ENCODE measurements at places on chromosomes 4 and X.

DNA sequence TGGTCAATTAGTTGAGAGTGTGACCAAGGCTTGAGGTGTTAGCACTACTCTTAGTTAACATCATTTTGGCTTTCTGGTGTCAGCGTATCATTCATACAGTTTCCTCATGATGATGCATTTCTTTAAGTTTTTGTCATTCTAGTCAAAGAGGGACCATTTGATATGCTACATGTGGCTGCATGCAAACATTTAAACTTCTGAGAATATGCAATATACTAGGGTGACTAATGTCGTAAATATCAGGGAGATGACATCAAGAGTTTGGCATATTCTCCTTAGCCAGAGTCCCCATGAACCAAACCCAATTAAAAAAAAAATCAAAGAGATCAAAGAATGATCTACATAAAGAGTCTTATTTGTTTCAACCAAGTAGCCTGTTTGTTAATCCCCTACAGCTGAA is 537.4 kb upstream of the PCDH7 start:
- no peak for DNase-seq

DNA sequence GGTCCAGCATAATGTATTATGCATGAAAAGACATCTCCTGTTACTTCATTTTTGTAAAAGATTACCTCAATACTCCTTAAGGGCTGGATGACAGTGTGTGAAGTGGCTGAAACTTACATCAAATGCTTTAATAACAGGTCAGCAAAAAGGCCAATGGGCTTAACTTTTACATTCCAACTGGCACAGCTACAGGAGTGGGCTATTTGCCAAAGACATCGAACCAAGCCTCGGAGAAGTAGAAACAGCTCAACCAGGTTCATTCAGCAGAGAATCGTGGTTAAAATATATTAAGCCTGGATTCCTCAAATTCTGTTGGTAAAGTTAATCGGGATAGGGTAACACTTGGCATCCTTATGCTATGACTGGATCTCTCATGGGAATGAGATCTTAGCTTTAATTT is 639.7 kb downstream of the TRIML1 start:
- DNase-seq: no peak

GRCh38 chrX:9728261-9728660 is 37.4 kb downstream of the GPR143 start:
- no peak for DNase-seq

GRCh38 chr4:186820391-186820891 is 96.8 kb upstream of the FAT1 start:
- DNase-seq: no peak

GRCh38 chr4:12615822-12616221 is 868.3 kb downstream of the RAB28 start:
- no peak for DNase-seq

DNA sequence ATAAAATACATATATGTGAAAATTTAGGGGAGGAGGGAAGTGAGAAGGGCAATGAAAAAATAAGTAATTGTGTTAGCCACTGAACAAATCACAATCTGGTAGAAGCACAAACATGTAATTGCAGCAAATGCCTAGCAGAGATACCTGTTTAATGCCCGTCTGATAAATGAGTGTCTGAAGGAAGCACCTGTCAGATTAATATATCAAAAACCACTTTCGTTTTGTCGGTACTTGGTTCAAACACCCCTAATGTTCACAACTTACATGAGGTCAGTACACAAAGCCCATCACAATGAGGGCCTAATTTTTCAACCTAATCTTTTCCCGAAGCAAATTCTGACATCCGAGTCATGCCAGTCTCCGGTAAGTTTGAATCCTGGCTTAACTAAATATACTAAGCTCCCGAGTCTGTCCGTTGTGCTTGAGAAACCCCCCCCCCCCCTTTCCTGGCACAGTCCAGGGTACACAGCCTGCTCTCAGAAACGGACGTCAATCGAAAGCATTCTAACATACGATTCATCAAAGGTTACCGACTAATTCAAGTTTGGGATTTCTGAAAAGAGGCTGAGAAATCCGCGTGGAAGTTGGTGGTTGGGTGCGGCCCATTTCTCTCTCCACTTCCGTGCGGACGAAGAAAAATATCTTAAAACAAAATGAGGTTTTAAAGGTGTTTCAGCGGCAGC is 758 bp downstream of the SDAD1 start:
- DNase-seq: no peak

DNA sequence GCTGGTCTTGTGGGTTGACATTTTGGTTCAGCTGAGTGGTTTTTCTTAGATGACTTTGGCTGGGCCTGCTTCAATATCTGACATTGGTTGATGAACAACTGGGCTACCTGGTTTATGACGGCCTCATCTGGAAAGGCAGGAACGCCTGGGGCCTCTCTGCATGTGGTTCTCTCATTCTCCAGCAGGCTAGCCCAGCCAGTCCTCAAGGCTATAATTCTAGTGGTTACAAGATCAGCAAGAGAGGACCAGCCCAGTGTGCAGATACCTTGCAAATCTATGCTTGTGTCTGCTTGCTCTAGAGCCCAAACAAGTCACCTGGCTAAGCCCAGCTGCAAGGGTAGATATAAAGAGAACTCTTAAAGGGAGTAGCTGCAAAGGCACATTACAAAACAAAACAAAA is 214.2 kb upstream of the PUDP start:
- no peak for DNase-seq

DNA sequence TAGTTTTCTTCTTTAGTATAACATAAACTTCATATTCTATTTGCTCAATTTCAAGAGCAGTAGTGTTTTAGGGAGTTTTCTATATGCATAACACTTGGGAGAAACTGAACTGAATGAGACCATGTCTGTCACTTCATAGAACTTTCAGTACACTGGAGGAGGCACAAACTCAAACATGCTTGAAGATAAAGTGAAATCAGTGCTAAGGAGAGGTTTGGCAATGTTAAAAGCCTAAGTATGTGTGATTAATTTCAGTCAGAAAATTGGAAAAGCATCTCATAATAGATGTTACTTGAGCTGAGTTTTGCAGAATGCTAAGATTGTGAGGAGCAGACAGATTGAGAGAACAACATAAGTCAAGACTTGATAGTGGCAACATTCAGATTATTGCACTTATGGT is 411.2 kb upstream of the HS3ST1 start:
- DNase-seq: no peak

Measured in stimulated activated CD4-positive, alpha-beta T cell treated with anti-CD3 and anti-CD28 coated beads, Interleukin-12 subunit alpha, Interleukin-12 subunit beta, amount 100 ng/mL, for 48 hours (primary cell).